ENCODE measurements at places on chromosomes 13 and 19.

- DNase-seq, result no peak
Observed at GRCh38 chr19:33458171-33458633, 63.4 kb downstream of the PEPD start.

GRCh38 chr19:45351401-45351952, 10.9 kb downstream of the KLC3 start:
- DNase-seq, result no peak

DNA sequence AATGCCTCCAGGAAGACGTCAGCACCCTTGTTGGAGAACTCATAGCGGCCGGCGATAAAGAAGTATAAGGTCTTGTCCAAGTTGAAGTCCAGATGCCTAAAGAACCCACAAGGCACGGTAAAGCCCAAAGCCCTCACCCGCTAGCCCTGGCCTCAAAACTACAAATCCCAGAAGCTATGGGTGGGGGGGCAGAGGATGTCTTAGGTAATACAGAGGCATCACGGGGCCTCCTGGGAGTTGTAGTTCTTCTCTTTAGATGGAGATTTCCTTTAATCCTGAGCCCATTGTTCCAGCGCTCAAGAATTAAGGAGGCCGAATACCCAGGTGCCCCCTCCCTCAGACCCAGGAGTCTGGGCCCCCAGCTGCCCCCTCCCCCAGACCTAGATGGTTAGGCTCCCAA, 10.8 kb downstream of the GYS1 start:
- no peak for DNase-seq

DNA sequence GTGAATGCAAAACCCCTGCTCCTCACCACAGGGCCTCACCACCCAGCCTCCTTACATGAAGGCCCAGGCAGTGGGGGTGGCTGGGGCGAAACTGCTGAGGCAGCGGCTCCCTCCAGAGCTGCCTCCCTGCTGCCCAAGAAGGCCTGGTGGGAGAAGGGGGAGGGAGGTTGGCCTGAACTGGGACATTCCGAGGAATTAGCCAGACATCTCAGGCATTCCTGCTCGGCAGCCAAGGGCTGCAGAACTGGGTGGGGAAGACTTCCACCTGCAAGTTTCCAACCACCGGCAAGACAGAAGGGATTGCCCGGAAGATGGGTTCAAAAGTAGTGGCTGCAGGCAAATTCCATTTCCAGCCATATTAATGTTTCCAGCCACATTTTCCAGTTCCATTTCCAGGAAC, 2.3 kb upstream of the PSPN start:
- no peak for DNase-seq

GRCh38 chr13:112907871-112908331, 61.1 kb upstream of the MCF2L start:
- DNase-seq, result no peak

GRCh38 chr13:48402325-48402932, 10.5 kb downstream of the LPAR6 start:
- DNase-seq, result no peak

- no peak for DNase-seq
Observed at GRCh38 chr13:40084934-40085333, 429.5 kb downstream of the COG6 start.

GRCh38 chr19:45578861-45579260, 5.7 kb downstream of the OPA3 start:
- DNase-seq, result no peak

DNA sequence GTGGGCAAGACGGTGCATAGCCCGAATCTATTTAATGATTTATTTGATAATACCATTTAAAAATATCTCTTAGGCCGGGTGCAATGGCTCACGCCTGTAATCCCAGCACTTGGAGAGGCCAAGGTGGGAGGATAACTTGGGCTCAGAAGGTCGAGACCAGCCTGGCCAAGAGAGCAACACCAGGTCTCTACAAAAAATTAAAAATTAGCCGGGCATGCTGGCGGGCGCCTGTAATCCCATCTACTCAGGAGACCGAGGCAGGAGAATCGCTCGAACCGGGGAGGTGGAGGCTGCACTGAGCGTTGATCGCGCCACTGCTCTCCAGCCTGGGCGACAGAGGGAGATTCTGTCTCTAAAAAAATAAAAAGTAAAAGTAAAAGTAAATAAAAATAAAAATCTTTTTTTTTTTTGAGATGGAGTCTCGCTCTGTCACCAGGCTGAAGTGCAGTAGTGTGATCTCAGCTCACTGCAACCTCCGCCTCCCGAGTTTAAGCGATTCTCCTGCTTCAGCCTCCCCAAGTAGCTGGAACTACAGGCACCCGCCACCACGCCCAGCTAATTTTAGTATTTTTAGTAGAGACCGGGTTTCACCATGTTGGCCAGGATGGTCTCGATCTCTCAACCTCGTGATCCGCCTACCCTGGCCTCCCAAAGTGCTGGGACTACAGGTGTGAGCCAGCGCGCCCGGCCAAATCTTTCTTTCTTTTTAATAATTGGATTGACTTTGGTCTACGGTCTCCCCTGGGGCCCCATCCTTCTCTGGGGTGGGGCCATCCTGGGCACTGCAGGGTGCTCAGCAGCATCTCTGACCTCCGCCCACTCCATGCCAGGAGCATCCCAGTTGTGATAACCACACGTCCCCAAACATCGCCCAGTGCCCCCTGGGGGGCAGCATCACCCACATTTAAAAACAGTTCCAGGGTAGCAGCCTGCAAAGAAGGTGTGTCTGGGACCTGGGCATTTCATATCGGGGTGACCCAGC, 90.7 kb downstream of the GNG7 start:
- DNase-seq, result no peak

GRCh38 chr19:17107546-17108452, 32.2 kb downstream of the MYO9B start:
- peak; percentile 95 for DNase-seq

GRCh38 chr13:25147638-25148401, 24.3 kb downstream of the AMER2 start:
- DNase-seq, result no peak

DNA sequence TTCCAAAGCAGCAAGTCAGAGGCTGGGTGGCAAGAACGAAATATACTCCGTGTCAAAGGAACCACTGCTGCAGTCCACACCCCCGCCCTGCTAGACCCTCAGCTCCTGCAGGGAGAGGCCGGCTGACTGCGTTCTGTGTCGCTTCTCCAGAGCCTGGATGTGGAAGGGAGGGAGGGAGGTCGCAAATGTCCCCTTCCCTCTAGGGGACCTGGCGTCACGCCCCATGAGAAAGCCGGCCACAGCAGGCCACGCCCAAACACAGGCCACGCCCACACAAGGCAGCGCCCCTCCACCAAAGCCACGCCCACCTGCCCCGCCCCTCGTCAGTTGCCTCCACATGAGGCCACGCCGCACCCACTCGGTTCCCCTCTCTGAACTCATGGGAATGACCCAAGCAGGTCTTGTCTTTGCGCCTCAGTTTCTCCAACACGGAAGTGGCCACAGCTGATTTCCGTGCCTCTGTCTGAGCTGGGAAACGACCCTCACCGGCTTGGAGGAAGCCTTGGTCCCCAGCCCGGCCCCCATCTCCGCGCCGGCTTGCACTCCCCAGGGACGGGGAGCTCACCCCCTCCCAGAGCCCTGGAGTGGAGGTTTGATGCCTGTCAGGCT, 38.4 kb upstream of the TCF3 start:
- DNase-seq, result no peak

DNA sequence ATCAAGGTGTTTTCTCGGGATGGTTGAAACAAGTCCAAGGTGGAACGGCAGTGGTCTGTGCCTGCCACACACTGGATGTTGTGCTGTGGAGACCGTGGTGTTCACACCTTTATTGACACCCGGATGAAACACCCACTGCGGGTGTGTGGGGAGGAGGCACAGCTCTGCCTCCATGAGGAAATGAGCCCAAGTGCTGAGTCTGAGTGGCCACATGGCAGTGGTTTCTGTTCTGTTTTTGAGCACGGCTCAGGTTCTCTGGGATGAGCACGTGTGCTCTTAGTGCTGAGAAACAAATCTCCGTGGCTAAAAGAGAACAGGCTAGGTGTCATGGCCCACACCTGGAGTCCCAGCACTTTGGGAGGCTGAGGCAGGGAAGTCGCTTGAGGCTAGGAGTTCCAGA, 29.5 kb downstream of the UPF1 start:
- DNase-seq, result no peak

DNA sequence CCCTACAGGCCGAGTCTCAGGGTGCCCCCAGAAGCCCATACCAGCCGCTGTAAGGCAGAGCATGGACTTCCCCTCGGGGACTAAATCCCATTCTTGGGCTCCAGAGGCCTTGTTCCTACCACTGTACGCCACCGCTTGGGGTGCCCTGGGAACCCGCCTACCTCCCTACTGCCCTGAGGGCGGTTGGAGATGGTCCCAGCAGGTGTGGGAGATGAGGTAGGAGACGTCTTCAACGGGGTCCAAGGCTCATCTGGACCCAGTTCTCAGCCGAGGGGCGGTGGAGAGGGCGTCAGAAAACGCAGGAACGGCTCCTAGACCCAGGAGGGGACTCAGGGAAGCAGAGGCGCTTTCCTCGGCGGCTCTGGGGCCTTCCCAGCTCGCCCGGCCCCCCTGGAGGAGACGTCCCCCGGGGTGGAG, 833 bp upstream of the ZIK1 start:
- no peak for DNase-seq

- DNase-seq, result no peak
Observed at GRCh38 chr19:1843646-1844394, 4.5 kb downstream of the REXO1 start.

DNA sequence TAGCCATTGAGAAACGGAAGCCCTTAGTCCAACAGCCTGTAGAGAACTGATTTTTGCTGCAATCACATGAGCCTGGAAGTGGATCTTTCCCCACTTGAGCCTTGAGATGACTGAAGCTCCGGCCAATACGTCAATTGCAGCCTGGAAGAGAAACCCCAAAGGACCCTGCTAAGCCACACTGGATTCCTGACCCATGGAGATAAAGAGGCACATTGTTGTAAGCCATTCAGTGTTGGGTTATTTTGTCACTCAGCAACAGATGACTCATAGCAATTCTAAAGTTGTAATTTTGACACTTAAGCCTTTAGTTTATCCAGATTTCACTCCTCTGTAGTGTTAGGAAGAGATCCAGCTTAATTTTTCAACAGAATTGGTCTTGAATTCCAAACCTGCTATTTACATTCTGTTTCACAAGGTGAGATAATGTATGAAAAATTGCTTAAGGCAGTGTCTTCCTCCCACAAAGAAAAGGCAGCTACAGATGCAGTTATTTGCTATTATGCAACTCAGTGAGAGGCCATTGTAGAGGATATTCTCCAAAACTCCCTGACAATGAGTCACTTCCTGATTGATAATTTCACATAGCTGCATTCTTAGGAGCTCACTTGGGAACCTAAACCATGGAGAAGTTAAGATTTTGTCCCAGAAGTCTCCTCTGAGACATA, 59.4 kb upstream of the TSHZ3 start:
- DNase-seq, result peak; percentile 86

- DNase-seq, result no peak
Observed at GRCh38 chr13:33174931-33175330, 110.6 kb downstream of the STARD13 start.

GRCh38 chr19:38718747-38719543, 25.3 kb downstream of the CAPN12 start:
- no peak for DNase-seq

DNA sequence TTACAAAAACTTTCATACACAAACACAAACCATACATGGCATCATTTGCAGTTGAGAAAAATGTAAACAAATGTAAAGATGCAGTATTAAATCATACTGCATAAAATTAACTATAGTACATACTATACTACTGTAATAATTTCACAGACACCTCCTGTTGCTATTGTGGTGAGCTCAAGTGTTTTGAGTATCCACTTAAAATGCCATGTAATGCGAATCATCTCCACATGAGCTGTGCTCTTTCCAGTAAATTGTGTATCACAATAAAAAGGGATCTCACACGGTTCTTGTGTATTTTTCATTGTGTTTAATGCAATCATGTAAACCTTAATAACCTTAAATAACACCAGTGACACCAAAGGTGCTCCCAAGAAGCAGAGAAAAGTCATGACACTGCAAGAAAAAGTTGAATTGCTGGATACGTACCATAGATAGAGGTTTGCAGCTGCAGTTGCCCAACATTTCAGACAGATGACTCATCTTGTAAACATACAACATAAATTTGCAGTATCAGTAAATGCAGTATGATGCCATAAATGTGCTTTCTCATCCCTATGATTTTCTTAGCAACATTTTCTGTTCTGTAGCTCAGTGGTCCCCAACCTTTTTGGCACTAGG, 166.6 kb downstream of the RAP2A start:
- peak; percentile 70 for DNase-seq

GRCh38 chr19:1577090-1577928, 9.2 kb upstream of the MEX3D start:
- DNase-seq, result no peak

DNA sequence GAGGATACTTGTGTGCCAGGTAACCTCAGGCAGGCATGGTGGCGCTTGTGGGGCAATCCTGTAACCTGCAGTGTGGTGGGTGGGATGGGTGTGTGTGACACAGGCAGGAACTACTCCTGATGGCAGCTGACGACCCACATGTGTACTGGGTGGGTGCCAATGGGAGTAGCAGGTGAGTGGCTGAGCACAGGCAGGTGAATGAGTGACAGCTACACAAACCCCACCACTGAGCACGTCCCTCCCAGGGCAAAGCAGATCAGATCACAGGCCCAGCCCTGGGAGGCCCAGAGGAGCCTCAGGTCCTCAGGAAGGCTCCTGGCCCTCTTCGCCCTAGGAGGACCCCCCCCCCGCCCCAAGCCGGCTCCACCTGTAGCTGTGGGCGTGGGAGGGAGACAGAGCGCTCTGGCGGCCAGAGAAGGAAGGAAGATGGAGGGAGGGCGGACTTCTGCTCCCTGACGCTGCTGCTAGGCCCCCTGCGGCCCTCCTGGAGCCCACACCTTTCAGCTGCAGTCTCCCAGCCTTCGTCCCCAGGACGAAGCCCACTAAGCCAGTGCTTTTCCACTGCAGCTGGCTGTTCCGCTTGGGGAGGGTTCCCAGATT, 1.3 kb upstream of the ZNF181 start:
- DNase-seq, result no peak

GRCh38 chr19:3359919-3360420, 6.4 kb upstream of the NFIC start:
- no peak for DNase-seq

DNA sequence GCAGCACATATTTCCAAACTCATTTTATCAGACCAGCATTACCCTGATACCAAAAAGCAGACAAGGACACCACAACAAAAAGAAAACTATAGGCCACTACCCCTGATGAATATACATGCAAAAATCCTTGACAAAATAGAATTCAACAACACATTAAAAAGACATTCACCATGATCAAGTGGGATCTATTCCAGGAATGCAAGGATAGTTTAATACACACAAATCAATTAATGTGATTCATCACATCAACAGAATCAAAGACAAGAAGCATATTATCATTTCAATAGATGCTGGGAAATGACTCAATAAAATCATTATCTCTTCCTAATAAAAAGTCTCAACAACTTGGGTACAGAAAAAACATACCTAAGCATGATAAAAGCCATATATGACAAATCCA, 11.2 kb downstream of the ZNF347 start:
- DNase-seq, result no peak

- no peak for DNase-seq
Observed at GRCh38 chr19:39138221-39139211, 12.9 kb downstream of the PAK4 start.
